ENCODE measurements at places on chromosomes 7 and 10. TPM values are rescaled to one million over a fixed set of nuclear protein-coding genes. Genes with fewer than 3 reads are reported as not detected.
A peak's percentile ranks its signal among the peaks of the same experiment; 100 is the strongest.

DNA sequence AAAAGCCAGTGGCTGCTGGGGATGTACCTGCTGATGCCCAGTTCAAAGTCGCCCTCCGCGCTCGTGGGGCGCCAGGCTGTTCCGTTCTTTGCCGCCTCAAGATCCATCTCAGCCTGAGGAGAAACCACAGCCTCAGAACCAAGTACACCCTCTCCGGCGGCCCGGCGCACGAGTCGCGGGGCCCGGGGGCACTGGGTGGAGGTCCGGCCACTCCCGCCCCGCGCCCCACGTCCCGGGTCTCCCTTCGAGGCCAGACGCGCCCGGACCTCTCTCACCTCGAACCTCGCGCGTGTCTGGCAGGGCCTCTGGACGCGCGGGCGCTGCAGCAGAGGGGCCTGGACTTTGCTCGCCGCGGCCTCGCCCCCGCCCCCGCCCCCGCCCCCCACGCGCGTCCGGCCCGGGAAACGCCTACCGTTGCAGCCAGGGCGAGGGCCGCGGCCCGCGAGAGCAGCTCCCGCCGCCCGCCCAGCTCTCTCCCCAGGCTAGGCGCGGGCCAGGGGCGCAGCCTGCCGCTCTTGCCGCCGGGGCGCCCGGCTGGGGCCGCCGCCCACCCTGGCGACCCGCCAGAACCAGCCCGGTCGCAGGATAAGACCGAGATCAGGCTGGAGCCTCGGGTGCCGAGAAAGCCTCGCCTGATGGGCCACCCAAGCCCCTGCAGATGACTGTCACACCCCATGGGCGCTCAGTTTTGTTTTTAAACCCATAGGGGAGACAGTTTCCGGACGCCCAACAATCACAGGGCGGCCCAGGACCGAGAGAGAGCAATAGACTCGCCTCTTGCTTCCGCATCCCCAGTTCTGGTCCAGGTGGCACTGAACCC lies at the start of gene ABCB4:
Gene ABCB4, minus strand, starts transcription at position 322 of the 820 bp plus-strand sequence. Its CDS starts 215 bp downstream, at position 107.
- peak; percentile 27 for DNase-seq

DNA sequence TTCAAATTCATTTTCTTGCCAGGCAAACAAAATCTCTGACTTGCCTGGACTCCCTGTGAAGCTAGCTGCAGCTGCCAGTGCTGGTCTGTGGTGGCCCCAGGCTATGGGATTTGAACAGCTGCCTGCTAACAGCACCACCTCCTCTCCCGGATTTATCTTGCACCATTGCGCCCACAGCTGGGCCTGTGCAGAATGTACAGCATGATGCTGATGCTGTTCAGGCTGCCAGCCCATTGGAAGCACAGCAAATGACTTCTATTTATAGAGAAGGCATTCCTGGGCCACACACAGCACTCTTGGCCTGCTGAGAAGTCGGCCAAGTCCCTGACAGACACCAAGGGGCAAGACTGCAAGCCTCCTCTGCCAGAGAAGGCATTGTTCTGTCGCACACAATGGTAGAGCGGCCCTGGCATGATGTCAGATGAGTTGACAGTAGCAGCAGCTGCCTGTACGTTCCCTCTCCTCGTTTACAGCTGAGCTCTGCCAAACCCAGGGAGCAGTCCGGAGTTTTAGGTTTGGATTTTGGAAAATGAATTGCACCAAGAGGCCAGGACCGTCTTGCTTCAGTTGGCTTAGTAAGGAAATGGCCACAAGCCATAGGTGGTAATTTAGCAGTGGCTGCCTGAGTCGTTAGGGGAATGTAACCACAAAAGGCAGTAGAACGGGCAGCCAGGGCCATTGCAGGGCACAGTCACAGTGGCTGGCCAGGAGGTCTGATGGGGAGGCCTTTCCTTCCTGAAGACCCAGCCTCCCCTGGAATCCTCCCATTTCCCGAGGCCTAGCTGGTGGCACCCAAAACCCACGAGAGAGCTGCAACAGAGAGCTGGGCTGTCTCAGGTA lies 38.5 kb downstream of the MTURN start:
- peak; percentile 75 for DNase-seq

DNA sequence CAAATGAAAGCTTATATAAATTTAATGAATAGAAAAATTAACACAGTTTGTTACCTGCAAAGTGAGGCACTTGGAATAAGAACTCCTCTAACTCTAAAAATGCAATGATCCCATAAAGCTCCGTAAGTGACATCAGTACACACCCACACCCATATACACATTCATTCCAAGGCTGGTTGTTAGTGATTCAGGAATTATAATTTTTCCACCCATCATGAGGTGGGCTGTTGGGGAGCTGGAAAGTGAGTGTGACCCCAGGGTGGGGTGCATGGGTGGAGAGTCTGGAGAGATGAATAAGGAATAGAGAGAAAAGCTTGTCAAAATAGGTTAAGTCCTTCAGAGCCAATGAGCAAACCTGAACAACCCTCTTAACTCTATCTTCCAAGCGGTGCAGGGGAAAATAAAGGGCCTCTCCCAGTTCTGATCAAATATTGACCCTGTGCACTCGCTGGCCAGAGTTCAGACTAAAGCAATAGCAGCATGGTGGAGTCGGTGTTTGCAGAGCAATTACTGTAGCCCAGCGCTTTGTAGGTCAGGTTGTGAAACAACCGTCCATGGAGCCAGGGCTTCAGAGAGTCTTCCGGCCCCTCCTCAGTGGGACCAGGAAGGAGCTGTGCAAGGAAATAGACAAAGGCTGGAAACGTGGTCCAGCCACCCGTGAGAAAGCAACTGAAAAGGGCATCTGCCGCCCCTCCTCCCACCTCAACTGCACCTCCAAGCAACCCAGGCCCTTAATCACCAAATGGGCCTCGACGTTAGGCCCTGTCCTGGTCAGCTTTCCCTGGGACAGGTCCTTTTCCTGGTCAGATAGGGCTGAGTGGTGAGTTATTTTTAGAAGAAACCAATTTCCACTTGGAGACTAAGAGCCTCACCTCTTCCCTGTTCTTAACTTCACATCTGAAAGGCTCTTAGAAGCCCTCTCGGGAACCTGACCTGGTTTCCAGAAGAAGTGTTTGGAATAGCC lies 61.2 kb downstream of the SH3PXD2A start:
- DNase-seq = no peak

Gene LIPM
- polyA plus RNA-seq = not detected

- no peak for DNase-seq
These were observed 10.8 kb upstream of the ZNF862 start for GRCh38 chr7:149827089-149827981.

GRCh38 chr7:67866812-67867211 lies 870.2 kb downstream of the TYW1 start:
- no peak for DNase-seq

DNA sequence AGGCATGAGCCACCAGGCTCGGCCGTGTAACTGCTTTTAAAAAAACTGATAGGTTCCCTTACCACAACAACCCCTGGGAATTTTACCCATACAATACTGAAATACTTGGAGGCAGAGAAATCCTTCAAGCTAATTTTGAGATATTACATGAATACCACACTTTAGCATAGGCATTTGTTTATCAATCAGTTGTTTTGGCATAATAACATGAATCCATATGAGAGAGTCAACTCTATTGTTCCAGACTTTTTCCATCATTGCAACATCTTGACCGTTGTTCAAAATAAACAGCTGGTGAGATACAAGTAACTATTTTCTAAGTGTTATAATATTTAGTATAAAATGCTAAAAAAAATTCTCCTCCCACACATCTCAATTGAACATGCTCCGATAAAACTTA lies 36.8 kb downstream of the LAMB4 start:
- no peak for DNase-seq

Gene NEUROG3
- not detected for polyA plus RNA-seq

- DNase-seq = no peak
These were observed 4.5 kb downstream of the CPA2 start for GRCh38 chr7:130270947-130271800.

DNA sequence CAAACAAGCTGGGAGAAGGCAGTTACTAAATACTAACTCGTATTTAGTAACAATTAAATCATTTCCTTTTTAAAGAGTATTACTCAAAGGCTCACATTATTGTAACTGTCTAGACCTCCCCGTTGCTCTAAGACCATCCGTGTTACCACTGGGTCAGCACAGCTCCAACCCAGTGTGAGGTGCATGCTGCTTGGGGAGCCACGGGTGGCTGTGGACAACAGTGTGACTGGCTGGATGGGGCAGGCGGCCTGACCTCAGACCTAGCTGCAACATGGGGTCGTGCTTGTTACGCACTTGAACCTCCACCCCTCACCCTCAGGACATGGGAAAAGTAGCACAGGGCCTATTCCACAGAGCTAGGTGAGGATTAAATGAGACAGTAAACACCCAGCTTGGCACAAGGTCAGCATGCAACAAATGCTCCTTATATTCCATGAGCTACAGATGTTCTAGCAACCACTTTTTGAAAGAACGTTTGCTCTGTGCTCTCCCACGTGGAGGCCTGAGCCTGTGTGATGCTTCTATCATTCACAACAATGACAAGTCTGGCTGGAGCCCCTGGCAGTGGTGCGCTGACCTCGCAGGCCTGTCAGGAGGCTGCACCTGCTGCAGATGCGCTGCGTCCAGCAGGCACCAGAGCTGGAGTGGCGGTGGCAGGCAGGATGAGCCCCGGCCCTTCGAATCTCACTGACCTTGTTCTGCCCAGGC lies 135.7 kb downstream of the PKD1L1 start:
- DNase-seq = no peak

DNA sequence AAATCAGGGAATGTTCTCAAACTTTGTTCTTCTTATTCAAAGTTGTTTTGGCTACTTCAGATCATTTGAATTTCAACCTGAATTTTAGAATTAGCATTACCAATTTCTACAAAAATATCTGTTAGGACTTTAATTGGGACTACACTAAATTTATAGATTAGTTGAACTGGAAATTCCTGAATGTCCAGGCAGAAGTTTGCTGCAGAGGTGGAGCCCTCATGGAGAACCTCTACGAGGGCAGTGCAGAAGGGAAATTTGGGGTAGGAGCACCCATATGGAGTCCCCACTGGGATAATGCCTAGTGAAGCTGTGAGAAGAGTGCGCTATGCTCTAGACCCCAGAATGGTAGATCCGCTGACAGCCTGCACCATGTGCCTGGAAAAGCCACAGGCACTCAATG lies 22.8 kb upstream of the AGMO start:
- no peak for DNase-seq

- no peak for DNase-seq
These were observed 16.4 kb downstream of the SRI start for GRCh38 chr7:88203401-88203800.

Gene PKD2L1
- polyA plus RNA-seq = not detected

GRCh38 chr7:14191686-14192098 lies 202.2 kb upstream of the ETV1 start:
- DNase-seq = no peak

Gene GRM8
- polyA plus RNA-seq = 0.37 TPM

- no peak for DNase-seq
These were observed 75.7 kb downstream of the PTPRE start for GRCh38 chr10:127982601-127983000.

DNA sequence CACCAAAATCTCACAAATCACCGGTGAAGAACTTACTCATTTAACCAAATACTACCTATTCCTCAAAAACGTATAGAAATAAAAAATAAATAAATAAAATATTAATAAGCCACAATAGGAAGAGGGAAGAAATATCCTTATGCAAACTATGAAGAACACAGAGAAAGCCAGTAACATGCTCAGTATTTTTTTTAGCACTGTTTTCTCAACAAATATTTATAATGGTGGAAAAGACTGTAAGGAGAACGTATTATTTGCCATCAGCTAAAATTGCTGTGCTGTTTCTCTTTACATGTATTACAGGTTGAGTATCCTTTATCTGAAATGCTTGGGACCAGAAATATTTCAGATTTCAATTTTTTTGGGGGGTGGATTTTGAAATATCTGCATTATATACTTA lies 21.0 kb downstream of the KIAA1217 start:
- no peak for DNase-seq

Gene FAM221A
- polyA plus RNA-seq = 6.8 TPM

GRCh38 chr10:126352453-126352852 lies 35.8 kb downstream of the ADAM12 start:
- no peak for DNase-seq

GRCh38 chr7:5755704-5756504 lies 25.6 kb downstream of the RNF216 start:
- no peak for DNase-seq

Gene OR2A42
- polyA plus RNA-seq = 0.01 TPM

DNA sequence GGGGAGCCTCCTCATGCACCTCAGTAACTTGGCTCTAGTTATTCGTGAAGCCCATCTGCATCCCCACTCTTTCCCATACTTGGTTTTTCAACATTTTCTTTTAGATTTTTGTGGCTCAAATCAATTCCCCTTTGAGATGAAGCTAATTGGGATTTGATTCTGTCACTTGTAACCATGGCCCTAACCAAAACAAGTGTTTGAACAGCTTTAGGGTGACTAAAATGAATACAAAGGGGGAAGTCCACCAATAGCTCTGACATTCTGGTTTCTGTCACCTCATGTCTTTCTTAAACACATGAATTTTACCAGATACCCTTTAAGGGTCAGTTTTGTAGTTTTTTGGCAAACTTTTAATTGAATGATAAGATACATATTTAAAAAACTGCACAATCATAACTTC lies 87.0 kb downstream of the PCGF5 start:
- DNase-seq = no peak

DNA sequence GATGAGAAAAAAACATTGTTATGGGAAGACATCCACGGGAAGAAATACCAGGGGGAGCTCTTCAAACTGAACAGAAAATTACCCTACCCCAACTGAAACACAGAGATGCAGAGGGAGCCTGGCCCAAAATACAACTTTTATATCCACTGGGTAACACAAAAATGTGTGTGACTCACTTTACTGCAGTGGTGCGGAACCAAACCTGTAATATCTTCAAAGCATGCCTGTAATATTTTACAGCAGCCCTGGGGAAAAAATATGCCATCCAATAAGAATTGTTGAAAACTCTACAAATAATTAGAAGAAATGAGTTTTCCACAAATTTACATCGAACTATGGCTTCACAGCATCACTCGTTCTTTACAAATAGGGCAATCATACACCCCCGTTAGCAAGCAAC lies 49.8 kb upstream of the SRRM3 start:
- no peak for DNase-seq

DNA sequence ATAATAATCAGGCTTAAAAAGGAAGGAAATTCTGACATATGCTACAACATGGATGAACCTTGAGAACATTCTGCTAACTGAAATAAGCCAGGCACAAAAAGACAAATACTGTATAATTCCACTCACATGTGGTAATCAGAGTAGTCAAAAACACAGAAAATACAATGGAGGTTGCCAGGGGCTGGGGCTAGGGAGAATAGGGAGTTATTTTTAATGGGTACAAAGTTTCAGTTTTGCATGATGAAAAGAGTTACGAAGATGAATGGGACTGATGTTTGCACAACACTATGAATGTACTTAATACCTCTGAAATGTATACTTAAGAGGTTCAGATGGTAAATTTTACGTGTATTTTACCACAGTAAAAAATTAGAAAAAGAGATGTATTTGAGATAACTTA lies 145.6 kb downstream of the DOCK4 start:
- no peak for DNase-seq

Gene MRPL43
- polyA plus RNA-seq = 123 TPM

- DNase-seq = no peak
These were observed 162.2 kb upstream of the FAM3C start for GRCh38 chr7:121558288-121558687.
